KBM-7 (cell line): ENCODE measurements at places on chromosomes 5 and 9.

DNA sequence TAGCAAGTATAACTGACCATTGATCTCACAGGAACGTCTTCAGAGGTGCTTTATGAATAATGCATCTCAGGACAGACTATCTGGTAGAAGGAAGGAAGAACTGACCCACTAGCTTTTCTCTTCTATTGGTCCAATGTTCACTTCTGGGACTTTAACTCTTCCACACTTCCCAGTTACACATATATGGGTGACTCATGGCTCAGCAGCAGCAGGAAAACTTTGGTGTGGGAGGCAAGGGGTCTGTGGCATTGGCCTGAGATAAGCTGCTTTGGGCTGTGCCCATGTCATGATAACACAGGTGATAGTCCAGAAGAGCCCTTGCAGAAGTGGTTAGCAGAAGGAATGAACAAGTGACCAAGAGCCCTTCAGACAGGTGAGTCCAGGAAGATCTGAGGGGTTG is 148.8 kb downstream of the RAB3C start:
- DNase-seq, result no peak

GRCh38 chr5:96236831-96237230 is 196.2 kb downstream of the PCSK1 start:
- no peak for DNase-seq

- no peak for DNase-seq
Measured at GRCh38 chr5:112534067-112534583, 115.0 kb upstream of the EPB41L4A start.

GRCh38 chr5:123089914-123090660 is 1.0 kb downstream of the PRDM6 start:
- DNase-seq, result peak; percentile 58
